ENCODE measurements at places on chromosomes 7 and 10.

GRCh38 chr10:30883116-30883515 is 148.5 kb downstream of the ZNF438 start:
- DNase-seq, result no peak

DNA sequence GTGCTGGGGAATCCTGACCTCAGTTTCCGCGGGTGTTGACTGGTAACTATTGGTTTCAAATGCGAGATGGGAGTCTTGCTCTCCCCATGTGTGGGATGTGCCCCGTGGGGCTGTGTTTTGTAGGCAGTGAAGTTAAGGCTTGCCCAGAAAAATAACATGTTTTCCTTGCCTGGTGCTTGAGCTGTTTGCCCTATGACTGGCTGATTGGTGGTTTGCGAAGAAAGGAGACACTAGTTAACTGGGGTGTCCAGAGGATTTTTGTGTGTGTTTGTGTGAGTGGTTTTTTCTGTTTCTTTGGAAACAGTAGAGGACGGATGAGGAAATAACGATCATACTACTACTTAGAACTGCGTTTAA is 61.9 kb downstream of the CREB5 start:
- peak; percentile 76 for DNase-seq

DNA sequence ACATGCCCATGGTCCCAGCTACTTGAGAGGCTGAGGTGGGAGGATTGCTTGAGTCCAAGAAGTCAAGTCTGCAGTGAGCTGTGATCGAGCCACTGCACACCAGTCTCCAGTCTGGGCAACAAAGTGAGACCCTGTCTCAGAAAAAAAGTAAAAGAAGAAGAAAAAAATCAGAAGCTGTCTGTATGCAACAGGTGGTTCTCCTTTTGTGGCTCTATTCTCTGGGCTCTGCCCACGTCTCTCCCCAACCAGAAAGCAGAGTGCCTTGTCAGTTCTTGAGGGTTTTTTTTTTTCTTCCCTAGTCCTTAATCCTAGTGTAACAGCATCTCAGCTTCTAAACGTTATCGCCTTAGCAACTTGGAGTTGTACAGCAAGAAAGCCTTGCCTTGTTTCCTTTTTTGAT is 89.5 kb downstream of the PRKCQ start:
- no peak for DNase-seq

DNA sequence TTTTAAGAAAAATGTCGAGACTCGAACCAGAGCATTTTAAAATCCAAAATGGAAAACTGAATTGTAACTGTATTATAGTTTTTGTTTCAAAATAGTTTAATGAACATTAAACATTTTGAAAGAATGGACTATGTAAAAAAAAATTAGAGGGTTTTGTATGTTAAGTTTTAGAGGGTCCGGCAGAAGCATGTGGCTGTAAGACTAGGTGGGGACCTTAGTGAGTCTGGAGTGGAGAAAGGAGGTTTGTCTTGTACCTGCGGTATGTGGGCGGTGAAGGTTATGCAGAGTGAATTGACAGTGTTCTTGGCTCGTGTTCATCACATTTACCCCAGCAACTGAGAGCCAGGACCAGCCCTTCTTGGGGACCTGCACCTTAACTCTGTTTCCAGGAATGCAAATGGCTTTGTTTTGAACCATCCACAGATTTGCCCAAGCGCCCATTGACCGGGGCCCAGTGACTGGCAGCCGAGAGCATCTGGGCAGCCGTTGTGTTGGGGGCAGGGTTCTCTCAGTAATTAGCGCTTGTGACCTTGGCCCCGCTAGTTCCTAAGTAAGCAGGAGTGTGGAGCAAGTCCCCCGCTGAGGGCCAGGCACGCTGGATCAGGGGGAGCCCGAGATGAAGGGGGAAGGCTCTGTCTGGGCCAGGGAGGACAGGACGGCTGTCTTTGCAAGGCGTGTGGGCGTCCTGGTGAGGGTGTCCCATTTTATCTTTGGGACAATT is 1.4 kb upstream of the KLF6 start:
- peak; percentile 40 for DNase-seq

DNA sequence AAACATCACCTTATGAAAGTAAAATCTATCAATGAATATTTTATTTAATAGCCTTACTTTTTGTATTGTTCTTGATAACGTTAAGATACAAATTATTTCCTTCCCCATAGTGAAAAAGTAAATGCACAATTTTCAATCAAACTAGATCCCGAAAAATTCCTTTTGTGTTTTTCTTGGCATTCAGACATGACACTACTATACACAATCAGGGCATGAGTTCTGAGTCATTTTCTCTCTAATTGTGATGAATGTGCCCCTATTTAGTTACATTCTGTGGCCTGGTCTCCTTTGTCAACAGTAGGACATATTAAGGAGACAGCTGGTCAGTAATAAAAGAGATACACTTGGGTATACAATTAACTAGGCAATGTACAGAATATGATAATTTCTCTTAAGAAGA is 19.8 kb downstream of the COL1A2 start:
- no peak for DNase-seq

DNA sequence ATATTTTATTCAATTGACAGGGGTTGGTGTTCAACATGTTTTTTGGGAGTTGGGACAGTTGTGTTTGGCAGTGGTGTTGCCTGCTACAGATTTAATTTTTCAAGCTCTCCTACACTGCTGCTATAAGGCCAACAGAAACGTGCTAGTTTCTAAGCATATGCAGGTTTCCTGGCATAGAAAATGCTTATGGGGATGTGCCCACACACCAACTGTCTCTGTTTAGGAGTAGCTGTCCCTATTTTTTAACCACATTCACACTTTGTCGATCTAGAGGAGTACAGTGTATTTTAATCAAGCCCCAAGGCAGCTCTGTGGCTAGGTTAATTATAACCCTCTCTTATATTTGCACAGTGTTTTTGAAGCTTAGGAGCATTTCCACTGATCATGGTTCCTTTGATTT is 28.6 kb downstream of the TMEM178B start:
- no peak for DNase-seq

GRCh38 chr7:86158111-86158510 is 485.6 kb upstream of the GRM3 start:
- no peak for DNase-seq

GRCh38 chr10:131681122-131681521 is 219.7 kb upstream of the PPP2R2D start:
- DNase-seq, result no peak

DNA sequence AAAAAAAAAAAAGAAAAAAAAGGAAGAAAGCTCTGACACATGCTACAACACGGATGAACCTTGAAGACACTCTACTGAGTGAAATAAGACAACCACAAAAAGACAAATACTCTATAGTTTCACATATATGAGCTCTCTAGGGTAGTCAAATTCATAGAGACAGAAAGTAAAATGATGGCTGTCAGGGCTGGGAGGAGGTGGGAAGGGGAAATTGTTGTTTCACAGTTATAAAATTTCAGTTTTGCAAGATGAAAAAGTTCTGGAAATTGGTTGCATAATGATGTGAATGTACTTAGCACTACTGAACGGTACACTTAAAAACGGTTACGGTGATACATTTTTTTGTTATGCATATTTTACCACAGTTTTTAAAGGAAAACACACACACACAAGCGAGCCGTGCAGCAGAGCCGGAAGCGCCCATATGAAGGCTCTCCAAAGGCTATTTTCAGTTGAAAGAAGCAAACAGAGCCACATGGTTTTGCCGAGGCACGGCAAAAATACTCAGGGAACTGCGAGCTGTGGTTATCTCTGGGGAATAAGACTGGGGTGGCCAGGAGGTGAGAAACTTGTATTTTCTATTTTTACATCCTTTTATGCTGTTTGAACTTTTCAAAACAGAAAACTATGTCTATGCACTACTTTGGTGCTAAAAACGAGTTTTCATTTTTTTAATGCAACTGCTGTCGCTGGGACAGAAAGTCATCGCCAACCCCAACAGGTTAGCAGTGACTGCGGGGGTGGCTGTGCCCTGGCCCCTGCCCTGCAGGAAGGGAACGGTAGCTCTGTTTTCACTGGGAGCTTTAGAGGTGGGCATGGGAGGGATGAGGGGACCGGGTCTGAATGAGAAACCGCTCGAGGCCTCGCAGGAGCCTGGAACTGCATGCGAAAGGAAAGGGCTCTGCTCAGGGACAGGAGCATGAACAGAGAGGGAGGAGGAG is 132.9 kb downstream of the OAT start:
- no peak for DNase-seq

DNA sequence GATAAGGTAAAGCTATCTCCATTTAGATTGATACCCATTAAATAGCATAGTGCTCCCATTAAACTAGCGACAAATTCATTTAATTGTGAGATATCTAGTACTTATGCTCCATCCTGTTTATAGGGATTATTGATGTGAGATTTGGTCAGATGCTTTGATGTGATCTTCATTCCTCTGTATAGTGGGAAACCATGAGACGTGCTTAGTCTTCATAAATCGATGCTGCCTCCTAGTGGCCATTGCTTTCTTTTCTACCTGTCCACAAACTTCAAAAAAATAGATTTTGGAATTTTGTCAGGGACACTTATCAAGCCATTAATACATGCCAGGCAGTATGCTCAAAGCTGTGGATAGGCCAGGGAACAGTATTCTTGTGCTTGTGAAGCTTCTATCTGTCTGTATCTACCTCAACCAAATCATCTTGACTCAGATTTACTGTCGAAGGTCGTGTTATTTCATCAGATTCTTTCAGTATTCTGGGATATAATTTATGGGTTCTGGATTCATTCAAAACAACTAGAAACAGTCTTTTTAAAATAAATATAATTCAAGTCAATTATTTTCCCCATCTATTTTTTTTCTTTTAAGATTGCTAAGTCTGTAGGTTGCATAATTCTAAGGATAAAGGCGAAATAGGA is 12.0 kb downstream of the LSM8 start:
- DNase-seq, result peak; percentile 66

- DNase-seq, result peak; percentile 75
These were observed 69.3 kb downstream of the AVL9 start for GRCh38 chr7:32564542-32564941.

DNA sequence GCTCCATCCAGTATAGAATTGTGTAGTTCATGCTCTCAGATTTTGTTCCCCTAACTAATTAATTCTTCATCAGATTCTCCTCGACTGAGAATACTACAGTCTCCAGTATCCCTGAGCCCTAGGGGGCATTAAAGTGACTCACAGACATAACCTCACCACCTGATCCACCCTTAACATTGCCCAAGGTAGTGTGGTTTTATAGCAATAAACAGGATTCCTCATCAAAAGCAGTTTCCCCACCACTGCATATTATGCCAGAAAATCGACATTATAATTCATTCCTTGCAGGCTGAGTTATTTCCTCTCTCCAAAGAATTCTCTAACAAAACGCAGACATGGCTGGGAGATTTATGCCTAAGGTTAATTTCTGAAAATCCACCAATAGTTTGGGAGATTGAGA is 1402.5 kb upstream of the CELF2 start:
- DNase-seq, result no peak

DNA sequence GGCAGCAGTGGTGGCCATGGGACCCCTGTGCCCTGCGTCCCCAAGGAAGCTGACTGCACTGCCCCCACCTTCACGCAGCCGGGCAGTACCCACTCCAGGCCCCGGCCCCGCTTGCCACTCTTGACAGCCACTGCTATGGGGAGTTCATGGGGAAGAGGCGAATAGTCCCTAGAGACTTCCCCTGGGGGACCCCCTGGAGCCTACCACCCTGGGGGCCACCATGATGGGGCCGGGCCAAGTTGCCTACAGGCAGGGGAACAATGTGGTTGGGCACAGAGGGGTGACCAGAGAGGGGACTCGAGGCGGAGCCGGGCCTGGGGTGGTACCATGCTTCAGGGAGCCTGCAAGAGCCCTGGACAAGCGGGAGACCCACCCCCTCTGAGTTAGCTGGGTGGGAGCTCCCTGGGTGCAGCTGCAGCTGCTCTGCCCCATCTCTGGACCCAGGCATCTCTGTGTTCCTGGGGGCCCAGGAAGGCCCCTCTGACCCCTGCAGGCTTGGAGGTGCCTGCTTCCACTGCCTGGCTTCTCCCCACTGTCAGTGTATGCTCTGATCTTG is 567.6 kb downstream of the GRM8 start:
- DNase-seq, result no peak

DNA sequence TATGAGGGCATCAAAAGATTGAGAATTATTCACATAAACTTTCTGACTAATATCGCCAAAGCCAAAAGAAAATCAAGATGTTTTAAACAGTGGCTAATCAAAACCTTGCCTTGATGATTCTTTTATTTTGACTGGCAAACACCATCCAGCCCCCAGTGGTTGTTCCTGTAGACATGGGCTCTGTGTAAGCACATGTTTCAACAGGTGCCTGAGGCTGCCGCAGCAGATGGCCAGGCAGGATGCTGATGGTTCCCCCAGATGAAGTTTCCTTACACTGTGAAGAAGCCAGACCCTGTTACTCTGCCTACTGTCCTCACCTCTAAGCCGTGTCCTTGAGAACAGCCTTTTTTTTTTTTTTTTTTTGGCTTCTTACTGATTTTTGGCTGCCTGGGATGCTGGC is 146.5 kb downstream of the RAB11FIP2 start:
- DNase-seq, result peak; percentile 10

- peak; percentile 42 for DNase-seq
These were observed 68.0 kb downstream of the LANCL2 start for GRCh38 chr7:55432939-55433784.

GRCh38 chr7:1351881-1352625 is 107.2 kb downstream of the MICALL2 start:
- DNase-seq, result no peak

- DNase-seq, result no peak
These were observed 103.5 kb downstream of the ELAPOR2 start for GRCh38 chr7:86955895-86956503.

GRCh38 chr10:122632576-122632975 is 67.1 kb downstream of the C10orf120 start:
- peak; percentile 16 for DNase-seq

- no peak for DNase-seq
These were observed 112.0 kb upstream of the C7orf33 start for GRCh38 chr7:148478551-148478950.

- DNase-seq, result peak; percentile 74
These were observed 1.2 kb downstream of the ADIRF start for GRCh38 chr10:86969421-86970041.

DNA sequence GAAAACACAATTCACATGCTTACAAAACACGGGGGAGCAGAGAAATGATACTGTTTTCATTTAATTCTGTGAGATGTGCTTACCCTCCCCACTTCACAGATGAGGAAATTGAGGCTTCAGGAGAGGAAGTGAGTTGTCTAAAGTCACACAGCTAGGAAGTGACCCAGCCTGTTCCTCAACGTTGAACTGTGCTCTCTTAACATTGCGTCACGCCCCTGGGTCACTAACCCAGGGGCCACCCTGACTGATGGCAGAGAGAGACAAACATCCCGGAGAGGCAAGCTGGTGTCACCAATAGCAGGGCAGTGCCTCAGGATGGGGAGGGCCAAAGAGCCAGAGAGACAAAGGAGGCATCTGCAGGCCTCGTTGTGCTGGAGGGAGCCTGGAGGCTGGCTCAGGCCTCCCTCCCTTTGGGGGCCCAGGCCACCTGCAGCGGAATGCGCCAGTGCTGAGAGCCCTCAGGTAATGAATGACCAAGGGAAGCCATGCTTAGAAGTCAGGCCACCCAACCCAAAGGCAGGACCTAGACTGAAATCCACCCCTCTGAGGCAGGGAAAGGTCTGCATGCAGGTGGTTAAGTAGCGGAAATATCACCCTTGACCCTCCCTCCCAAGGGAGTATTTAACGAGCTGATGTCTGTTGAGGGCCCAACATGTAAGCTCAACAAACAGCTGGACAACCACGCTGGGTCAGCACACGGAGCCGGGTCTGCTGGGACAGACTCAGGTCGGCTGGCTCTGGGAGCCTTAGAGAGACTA is 81.3 kb downstream of the C10orf105 start:
- peak; percentile 26 for DNase-seq

GRCh38 chr7:139034855-139035585 is 822 bp downstream of the ZC3HAV1L start:
- DNase-seq, result no peak

- DNase-seq, result no peak
These were observed 1.3 kb upstream of the UNC5B start for GRCh38 chr10:71211053-71211452.

- peak; percentile 98 for DNase-seq
These were observed 4.1 kb upstream of the PLAU start for GRCh38 chr10:73906524-73907447.

Data from muscle of leg (tissue), 16 donors.